Uterine smooth muscle cell (primary cell): ENCODE measurements at places on chromosomes 2 and 18. TPM values are rescaled to one million over a fixed set of nuclear protein-coding genes. Genes with fewer than 3 reads are reported as not detected.

HOXD11 gene
- total RNA-seq, result 3.0 and 3.9 TPM in 2 replicates

SERPINB11 gene
- total RNA-seq, result not detected in 2 replicates

SCG2 gene
- total RNA-seq, result 0.44 and 0.50 TPM in 2 replicates

TMEM37 gene
- total RNA-seq, result 0.12 TPM in 1 of 2 replicates, not detected in the other

SULT1C3 gene
- total RNA-seq, result not detected in 2 replicates

DNPEP gene
- total RNA-seq, result 80.4 and 85.0 TPM in 2 replicates

CNDP1 gene
- 0.12 TPM in 1 of 2 replicates, not detected in the other for total RNA-seq

CRYGB gene
- total RNA-seq, result not detected in 2 replicates

UGT1A4 gene
- total RNA-seq, result not detected in 2 replicates

RTP5 gene
- not detected in 2 replicates for total RNA-seq

ASB18 gene
- not detected in 2 replicates for total RNA-seq

NOL4 gene
- total RNA-seq, result not detected in 2 replicates

CFAP221 gene
- total RNA-seq, result 0.12 TPM in 1 of 2 replicates, not detected in the other

AKAIN1 gene
- not detected in 2 replicates for total RNA-seq

TMEM237 gene
- 37.7 and 44.3 TPM in 2 replicates for total RNA-seq

GPR35 gene
- 0.55 and 0.87 TPM in 2 replicates for total RNA-seq

RESP18 gene
- total RNA-seq, result not detected in 2 replicates
